Germinal center (tissue), 1 donor: ENCODE measurements at places on chromosomes 5 and 9.

DNA sequence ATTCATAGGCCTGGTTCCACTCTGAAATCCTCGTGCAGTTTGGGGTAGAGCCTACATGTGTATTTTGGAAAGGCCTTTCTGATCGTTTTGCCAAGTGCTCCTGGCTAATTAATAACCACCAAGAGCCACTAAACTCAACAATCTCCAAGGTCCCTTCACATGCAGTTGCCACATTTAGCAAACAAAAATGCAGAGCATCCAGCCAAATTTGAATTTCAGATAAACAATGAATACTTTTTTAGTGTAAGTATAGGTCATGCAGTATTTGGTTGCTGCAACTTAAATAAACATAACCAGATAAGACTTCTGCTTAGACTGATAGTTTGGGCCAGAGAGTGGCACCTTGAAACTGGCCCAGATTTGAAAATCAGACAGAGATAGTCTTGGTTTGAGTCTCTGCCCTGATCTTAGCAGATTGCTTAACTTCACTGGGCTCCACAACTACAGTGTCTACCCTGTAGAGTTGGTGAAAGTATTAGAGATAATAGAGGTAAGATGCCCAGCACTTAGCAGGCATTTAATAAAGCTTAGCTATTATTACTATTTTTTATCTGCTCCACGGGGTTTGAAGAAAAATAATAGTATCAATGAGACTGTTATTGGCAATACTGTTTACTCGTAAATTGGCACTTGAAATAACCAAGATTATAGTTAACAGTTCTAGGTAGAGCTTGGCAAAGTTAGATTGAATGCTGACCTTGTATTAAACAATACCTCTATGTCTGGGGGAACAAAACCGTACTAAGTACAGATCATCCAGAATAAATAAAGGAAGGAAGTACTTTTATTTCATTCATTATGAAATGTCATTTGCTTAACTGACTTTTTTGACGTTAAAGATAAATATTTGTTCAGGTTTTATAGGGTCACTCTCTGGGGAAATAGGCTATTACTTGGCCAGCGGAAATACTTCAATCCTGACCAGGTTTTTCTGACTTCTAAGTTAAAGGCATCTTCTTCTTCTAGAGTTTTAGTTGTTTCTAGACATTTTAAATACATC lies 274.8 kb downstream of the DOCK8 start:
- no peak for DNase-seq

DNA sequence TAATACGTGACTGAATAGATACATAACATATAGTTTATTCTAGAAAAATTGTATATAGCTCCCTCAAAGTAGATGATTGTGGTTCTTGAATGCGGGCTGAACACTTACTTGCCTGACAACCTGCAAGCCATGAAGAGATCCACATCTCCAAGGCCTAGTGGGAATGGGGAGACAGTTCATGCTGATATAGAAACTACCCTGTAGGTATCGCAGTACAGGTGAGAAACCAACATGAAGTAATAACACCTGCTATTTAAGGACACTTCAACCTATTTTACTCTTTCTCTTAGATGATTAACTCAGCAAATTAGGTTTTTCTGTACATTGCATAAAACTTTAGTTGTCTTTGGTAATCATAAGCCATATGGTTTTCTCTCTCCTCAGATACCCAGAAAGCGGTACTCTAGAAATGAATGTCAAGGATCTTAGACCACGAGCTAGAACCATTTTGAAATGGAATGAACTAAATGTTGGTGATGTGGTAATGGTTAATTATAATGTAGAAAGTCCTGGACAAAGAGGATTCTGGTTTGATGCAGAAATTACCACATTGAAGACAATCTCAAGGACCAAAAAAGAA lies 47.3 kb downstream of the UHRF2 start:
- DNase-seq = no peak

- peak; percentile 55 for DNase-seq
Measured at GRCh38 chr5:13987843-13988464, 43.5 kb upstream of the DNAH5 start.

GRCh38 chr9:14705079-14705478 lies 11.8 kb upstream of the ZDHHC21 start:
- DNase-seq = no peak

- no peak for DNase-seq
Measured at GRCh38 chr5:2886531-2886930, 135.1 kb upstream of the IRX2 start.

DNA sequence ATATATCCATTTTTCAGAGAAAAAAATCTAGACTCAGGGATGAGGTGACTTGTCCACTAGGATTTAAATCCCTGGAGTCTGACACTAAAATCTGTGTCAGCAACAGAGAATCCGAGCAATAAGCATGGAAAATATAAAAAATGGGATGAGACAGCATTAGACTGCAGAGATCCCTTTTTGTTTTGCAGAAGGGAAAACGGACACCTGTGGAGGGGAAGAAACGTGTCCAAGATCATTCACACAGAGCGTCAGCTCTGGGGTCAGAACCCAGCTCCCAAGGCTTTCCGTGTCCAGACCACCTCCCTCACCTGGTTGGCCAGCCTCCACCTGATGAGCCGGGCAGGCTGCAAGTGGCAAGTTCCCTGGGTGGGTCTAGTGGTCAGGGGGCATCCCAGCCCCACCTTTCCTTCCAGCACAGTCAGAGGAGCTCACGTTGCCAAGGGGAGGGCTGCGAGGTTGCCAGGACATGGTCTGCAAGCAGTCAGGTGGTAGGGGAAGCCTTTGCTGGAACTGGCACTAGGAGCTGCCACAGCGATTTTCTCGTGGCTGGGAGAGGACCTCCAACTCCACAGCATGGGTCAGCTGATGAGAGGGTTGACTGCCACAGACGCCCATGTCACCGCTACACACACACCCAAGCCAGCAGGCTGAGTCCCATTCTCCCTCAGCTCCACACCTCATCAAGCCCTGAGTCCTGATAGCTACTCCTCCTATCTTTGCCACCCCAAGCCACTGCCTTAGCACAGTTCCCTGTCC lies 65.9 kb upstream of the CPLX2 start:
- no peak for DNase-seq

GRCh38 chr9:98391867-98392266 lies 136.4 kb upstream of the TBC1D2 start:
- peak; percentile 25 for DNase-seq

GRCh38 chr9:94745806-94746540 lies 19.5 kb downstream of the AOPEP start:
- no peak for DNase-seq

- DNase-seq = no peak
Measured at GRCh38 chr9:19785230-19785629, 3.6 kb downstream of the SLC24A2 start.

DNA sequence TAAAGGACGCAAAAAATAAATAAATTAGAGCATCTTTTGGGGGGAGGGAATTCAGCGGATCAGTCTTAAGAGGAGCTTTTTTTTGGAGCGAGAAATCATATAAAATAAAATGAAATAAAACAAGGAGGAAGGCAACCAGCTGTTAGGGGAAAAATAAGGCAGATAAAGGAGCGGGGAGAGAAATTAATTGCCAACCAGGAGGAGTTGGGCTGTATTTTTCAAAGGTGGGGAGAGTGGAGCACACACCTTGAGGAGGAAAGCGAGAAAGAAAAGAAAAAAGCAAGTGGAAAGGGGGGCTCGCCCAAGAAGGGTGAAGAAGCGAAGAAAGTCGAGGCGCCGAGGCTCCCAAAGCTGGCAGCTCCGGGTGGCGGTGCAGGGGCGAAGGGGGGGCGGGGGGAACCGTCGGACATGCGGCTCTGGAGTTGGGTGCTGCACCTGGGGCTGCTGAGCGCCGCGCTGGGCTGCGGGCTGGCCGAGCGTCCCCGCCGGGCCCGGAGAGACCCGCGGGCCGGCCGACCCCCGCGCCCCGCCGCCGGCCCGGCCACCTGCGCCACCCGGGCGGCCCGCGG lies at the start of gene PAPPA:
Gene PAPPA, plus strand, starts transcription at position 27 of the 569 bp plus-strand sequence. Its CDS starts 382 bp downstream, at position 409.
- no peak for DNase-seq

GRCh38 chr5:28082610-28083009 lies 1044.2 kb upstream of the CDH9 start:
- DNase-seq = no peak
